Activated naive CD4-positive, alpha-beta T cell treated with Interleukin-2 at 50 U/mL for 16 hours (primary cell): ENCODE measurements at places on chromosomes 7 and 10.

- DNase-seq, result no peak
Measured at GRCh38 chr10:13167568-13167967, 6.2 kb downstream of the MCM10 start.

DNA sequence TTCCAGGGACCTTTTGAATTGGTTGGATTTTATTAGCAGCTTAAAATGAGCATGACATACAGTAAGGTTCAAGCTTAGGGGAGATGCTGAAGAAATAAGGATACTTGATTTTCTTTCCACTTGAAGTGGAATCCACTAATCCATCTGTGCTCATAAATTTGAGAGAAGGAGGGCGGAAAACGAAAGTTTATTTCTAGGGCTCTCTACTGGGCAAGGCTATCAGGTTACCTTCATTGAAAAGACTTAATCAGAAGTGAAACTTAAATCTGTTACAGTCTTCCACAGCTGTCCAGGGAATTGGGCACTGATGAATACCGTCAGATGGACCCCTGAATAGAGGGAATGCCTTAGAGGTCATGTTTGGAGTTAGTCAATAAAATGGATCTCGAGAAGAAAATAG, 21.8 kb downstream of the AUTS2 start:
- DNase-seq, result no peak

GRCh38 chr10:129030996-129031843, 435.8 kb upstream of the MGMT start:
- DNase-seq, result peak; percentile 22

GRCh38 chr7:29328045-29328444, 133.5 kb downstream of the CHN2 start:
- no peak for DNase-seq

DNA sequence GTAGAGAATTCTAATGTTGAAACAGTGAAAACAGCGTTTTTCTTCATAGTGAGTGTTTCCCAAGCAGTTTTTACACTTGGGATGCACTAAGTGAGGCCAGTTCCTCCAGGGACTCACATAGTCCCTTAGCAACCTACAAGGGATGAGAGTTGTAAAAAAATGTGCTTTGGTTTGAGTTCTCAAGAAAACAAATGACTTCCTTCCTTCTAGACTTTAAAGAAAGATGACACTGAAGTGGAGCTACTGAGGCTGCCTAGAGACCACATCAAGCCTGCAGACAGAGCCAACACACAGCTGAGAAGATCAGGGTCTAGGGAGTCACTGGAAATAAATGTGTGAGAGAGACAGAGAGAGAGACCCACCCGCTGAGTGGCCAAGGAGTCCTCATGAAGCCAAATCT, 264.4 kb downstream of the TNS3 start:
- DNase-seq, result no peak

- no peak for DNase-seq
Measured at GRCh38 chr7:30241767-30242166, 42.6 kb upstream of the ZNRF2 start.

DNA sequence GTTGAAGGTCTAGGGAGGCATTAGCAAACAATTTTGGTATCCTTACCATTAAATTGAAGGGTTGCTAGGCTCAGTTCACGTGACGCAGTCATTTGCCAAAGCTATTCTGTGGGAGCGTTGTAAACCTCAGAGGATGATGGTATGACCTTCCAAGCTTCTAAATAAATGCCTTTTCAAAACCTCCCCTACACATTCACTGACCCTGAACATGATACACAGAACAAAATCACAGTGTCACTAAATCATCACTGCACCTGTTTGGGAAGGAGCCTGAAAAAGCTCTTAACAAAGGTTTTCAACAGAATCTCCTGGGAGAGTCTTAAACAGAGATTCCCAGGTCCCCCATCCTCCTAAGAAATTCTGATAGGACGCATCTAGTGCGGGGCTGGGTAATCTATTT, 13.2 kb upstream of the CCDC172 start:
- DNase-seq, result no peak

- DNase-seq, result no peak
Measured at GRCh38 chr7:46393142-46393541, 472.1 kb upstream of the IGFBP3 start.

GRCh38 chr10:20890491-20891337, 6.4 kb downstream of the NEBL start:
- DNase-seq, result no peak

- DNase-seq, result no peak
Measured at GRCh38 chr7:68461430-68461829, 1136.8 kb upstream of the AUTS2 start.

- DNase-seq, result peak; percentile 32
Measured at GRCh38 chr10:16440396-16441133, 3.8 kb downstream of the PTER start.

GRCh38 chr10:17085011-17085725, 44.4 kb downstream of the CUBN start:
- no peak for DNase-seq

DNA sequence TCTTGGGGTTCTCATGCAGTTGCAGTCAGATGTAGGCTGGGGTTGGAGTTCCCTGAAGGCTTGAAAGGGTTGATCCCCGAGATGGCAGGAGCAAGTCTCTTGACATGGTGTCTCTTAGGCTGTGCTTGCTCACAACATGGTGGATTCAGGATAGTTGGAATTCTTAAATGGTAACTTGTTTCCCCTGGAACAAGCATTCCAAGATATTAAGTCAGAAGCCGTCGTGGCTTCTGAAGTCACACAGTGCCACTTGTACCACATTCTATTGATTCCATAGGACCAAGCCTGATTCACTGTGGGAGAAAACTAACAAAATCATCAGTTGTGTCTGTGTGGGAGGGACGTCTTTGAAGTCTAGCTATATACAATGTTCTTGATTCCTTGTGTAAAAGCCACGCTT, 3.5 kb upstream of the SLC35B4 start:
- no peak for DNase-seq

DNA sequence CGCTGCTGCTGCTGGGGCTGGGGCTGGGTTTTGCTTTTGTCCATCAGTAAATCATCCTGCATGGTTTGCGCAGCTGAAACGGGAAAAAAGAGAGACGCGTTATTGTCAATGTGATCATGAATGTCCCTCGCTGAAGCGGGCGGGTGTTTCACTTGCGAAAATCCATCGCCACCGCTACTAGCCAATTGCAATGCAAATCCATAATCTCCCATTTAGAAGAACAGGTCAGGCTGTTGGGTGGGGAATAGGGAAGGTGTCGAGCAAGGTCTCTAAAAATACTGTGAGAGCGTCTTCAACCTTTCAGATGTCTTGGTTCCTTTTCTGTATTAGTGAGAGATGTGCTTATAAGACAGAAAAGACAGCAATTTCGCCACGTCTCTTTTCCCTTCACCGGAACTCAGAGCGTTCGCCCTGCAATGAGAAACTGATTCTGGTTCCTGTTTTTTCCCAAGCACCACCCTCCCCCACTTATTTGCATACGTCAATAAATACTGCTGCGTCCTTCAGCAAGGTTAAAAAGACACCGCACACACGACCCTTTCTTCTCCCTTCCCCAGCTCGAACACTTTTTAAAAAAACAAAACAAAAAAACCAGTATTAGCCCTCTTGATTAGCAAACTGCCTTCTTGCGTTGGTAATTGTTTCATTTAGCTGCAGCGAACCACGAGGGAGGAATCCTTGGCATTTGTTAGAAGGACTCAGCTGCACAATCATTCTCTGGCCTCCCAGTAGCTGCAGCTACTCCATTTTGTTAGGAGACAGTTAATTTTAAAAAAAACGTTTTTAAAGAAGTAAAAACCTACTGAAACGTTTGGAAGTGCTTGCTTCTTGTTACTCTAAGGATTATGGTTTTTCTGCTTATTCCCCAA, 50.4 kb downstream of the CPEB3 start:
- DNase-seq, result peak; percentile 28

- no peak for DNase-seq
Measured at GRCh38 chr10:97360705-97361536, 26.4 kb upstream of the FRAT2 start.

- DNase-seq, result no peak
Measured at GRCh38 chr10:79933961-79934360, 14.9 kb downstream of the SFTPD start.

GRCh38 chr10:61465171-61465496, 12.0 kb upstream of the TMEM26 start:
- no peak for DNase-seq

DNA sequence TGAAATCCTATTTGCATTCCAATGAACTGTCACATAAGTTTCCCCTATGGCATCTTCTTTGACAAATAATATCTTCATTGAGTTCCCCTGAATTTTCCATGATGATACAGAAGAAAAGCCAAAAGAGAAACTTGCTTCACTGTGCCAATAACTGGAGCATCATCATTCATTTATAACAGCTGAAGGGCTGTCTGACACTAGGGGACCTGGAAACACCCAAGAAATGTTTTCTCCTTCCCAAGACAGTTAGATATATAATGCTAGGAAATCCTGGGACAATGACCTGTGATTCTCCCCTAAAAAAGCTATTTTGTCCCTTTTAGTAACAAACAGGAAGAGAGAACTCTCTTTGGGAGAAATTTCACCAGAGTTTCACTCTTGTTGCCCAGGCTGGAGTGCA, 133.6 kb downstream of the SEMA3C start:
- no peak for DNase-seq

GRCh38 chr10:34113504-34114225, 701.4 kb downstream of the PARD3 start:
- DNase-seq, result no peak

DNA sequence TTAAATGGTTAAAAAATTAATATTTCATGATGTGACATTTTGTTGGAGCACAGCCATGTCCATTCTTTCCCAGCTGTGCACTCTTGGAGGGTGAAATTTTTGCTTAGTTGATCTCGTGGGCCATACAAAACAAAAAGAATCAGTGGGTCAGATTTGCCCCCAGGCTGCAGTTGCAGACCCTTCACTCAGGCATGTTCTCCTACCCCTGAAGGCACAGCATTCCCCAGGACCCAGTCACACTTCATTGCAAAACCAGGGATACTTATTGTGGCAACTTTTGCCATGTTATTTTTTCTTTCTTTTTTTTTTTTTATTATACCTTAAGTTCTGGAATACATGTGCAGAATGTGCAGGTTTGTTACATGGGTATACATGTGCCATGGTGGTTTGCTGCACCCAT, 6.0 kb downstream of the TAS2R40 start:
- no peak for DNase-seq

- no peak for DNase-seq
Measured at GRCh38 chr7:33334349-33334748, 205.0 kb downstream of the BBS9 start.

- no peak for DNase-seq
Measured at GRCh38 chr10:132735341-132735775, 50.6 kb downstream of the NKX6-2 start.

GRCh38 chr7:112423987-112424386, 26.3 kb upstream of the IFRD1 start:
- no peak for DNase-seq

DNA sequence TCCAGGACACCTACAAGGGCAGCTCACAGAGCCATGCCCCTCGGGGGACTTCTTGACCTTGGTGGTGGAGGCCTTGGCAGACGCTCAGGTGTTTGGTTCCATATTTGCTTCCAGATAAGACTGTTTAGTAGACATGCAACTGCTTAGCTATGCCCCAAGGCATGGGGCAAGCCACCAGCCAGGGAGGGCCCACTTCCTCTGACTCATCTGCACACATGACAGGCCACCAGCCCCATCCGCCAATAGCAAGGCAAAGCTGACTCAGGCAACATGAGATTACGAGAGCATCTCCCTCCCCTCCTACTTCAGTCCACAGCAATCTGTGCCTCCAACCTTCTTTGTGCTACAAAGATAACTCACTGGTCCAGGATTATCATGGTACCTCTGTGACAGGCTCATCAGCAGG, 54.9 kb downstream of the KCNMA1 start:
- no peak for DNase-seq

GRCh38 chr10:102151774-102152544, at the start of gene NOLC1:
NOLC1 (plus strand) TSS chr10:102152389; CDS start chr10:102152411, 22 bp downstream.
- DNase-seq, result peak; percentile 100

GRCh38 chr7:23210506-23210905, 28.7 kb downstream of the NUP42 start:
- no peak for DNase-seq

DNA sequence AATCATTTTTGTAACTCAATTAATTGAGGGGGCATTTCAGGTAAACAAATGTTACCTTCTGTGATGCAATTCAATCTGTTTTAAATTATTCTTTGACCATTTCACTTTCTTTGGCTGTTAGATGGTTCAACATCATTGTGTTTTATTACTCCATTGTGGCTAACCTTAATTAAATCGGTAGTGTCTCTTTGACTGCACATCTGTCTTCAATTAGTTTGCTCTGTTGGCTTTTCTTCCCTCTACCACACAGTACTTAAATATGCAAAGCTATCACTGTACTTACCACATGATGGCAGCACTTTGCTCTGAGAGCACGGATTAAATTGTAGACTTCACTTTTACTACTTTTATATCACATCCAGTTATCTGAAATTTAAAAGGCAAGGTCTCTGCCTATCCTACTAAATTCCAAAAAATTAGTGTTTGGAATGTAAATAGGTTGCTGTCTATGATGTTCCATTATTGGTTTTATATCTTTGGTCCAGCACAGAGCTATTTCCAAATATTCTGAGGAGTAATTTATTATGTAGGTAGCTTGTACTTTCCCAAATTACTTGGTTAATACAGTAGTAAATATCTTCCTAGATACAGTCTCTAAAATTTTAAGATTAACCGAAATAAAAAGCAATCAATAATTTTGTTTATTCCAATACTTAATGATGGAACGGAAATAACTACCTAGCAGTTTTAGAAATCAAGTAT, 352.0 kb downstream of the PCLO start:
- no peak for DNase-seq

DNA sequence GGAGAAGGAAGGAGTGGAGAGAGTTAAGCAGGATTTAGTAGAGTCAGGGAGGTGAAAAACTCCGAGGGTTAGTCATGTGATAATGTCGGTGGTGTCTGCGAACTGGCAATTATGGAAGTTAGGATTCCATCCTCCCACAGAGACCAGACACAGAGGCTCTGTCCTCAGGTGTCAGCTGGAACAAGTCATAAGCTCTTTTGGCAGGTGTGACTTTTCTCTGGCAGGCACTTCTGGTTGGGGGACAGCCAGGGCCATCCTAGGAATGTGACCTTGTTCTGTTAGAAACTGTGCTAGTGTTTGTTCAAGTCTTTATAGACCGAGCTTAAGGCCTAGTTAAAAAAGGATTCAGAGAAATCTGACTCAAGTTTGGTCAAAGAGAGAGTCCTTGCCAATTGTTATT, 371.0 kb downstream of the DPP6 start:
- DNase-seq, result no peak

DNA sequence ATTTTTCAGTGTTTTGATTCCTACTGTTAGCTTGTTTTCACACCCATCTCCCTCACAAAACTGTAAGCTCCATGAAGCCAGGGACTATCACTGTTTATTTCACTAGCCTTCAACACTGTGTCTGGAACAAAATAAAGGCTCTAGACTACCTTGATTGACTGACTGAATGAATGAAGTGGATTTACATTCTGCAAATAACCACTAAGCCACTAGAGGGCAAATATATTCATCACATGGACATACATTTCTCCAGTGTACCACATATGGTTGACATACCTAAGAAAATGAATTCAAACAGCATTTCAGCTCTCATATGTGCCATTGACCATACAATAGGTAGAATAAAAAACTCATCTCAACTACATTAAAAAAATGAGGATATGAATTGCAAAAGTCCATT, 185.9 kb downstream of the RAB11FIP2 start:
- DNase-seq, result no peak

GRCh38 chr10:14918964-14919363, 34.9 kb downstream of the DCLRE1C start:
- DNase-seq, result no peak

GRCh38 chr7:82732677-82733076, 289.1 kb upstream of the CACNA2D1 start:
- no peak for DNase-seq

GRCh38 chr10:124522933-124523871, 61.6 kb downstream of the LHPP start:
- no peak for DNase-seq

- DNase-seq, result no peak
Measured at GRCh38 chr7:105229641-105230040, 159.1 kb downstream of the SRPK2 start.
